NCI-H69 (cell line): ENCODE measurements at places on chromosomes 5 and 9.
A peak's percentile ranks its signal among the peaks of the same experiment; 100 is the strongest.

- peak; percentile 97 for DNase-seq
Observed at GRCh38 chr5:154078272-154078671, 39.5 kb downstream of the MFAP3 start.

GRCh38 chr9:93159601-93160471 lies 24.1 kb upstream of the WNK2 start:
- DNase-seq = peak; percentile 89

DNA sequence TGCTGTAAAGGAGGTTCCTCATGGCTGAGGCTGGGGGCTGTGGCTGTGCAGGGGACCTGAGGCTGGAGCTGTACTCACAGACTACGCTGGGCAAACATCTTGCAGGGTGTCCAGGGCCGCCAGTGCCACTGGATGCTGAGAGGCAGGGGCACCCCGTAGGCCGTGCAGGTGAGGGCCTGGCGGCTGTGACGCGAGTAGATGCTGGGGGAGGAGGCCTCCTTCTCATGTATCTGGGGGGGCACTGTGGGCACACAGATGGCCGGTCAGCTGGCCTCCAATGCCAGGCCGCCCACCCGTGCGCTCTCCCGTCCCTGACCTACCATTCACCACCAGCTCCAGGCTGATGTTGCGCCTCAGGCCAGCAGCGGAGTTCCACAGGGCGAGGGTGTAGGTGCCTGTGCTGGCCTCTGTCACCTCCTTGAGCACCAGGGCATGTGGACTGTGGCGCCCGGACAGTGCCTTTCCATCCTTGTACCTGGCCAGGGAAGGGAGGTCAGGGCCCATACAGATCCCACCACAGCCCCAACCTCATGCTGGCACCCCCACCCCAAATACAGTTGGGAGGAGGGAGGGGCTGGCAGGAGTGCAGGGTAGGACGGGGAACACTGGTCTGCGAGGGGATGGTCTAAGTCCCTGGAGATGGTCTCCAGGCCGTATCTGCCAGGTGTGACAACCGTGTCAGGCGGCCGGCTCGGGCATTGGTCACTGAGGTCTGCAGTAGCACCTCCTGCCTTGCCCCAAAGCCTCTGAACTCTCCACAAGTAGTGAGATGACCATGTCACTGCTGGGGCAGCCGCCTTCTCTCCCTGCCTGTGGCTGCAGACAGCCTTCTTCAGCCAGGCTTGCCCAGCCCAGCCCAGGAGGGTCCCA lies 23.4 kb downstream of the FLT4 start:
- no peak for DNase-seq

DNA sequence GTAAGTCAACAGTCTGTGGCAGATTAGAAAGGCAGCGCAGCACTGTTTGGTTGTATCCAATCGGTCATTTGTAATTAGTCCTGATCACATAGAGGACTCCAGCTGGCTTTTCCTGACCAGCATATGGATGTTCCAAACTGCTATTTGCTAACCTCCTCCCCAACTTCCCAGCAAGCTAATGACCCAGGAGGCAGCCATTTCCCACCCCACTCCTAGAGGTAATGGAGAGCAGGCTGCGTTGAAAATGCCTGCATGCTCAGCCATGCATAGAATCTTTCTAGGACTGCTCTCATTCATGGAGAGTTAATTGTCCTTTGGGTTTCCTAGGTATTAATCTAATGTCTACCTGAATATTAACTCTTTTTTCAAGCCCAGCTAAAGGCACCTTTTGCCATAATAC lies 850.6 kb upstream of the WWC1 start:
- DNase-seq = peak; percentile 6

- DNase-seq = no peak
Observed at GRCh38 chr5:137916923-137917322, 27.7 kb downstream of the PKD2L2 start.

GRCh38 chr5:170070556-170071412 lies 34.9 kb upstream of the FOXI1 start:
- DNase-seq = peak; percentile 44

- DNase-seq = peak; percentile 21
Observed at GRCh38 chr9:28820741-28821140, 1247.5 kb upstream of the C9orf72 start.

DNA sequence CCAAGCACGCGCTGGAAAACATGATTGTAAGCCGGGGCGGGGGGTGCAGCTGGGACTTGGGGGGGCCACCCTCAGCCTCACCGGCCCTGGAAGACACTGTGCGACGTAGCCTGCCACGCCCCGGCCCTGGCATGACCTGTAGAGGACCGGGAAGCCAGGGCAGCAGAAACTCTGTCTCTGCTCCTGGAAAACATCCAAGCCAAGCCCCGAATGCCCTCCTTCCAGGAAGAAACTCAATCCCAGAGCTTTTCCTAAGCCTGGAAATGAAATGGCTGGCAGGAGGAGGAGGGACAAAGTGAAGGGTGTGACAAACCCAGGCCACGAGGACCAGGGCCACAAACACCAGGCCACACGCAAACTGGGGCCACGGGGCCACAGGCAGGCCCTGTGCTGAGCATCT lies 55.4 kb downstream of the KCNT1 start:
- no peak for DNase-seq

GRCh38 chr5:55620766-55621160 lies 86.0 kb upstream of the PLPP1 start:
- no peak for DNase-seq

DNA sequence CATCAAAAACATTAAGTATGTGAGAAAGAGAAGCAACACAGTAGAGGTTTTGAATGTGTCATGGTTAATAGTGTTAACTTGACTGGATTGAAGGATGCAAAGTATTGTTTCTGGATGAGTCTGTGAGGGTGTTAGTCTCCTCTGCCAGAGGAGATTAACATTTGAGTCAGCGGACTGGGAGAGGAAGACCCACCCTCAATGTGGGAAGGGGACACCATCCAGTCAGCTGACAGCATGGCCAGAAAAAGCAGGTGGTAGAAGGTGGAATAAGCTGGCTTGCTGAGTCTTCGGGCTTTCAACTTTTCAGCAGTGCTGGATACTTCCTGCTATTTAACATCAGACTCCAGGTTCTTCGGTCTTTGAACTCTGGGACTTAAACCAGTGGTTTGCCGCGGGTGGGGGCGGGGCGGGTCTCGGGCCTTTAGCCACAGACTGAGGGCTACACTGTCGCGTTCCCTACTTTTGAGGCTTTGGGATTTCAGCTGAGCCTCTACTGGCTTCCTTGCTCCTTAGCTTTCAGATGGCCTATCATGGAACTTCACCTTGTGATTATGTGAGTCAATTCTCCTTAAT lies 309.9 kb upstream of the ST8SIA4 start:
- no peak for DNase-seq

DNA sequence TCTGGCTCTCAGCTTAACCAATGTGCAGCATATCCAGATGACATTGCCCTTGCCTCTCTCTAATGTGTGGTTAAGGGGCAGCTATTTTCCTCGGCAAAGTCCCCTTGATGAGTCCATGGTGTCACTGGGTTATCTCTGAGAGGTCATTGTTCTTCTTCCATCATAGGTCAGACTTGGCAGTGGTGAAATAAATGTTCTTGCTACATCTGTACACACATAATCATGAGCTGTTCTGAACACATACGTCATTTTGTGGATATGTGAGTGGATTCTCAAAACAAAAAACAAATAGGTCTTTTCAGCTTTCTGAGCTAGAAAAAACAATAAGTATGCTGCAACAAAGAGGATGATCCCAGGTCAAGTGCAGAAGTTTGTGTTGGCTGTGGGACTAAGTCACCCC lies 134.7 kb upstream of the PTPN3 start:
- DNase-seq = no peak

GRCh38 chr9:81636255-81636599 lies 53.1 kb downstream of the TLE1 start:
- DNase-seq = peak; percentile 91

- peak; percentile 78 for DNase-seq
Observed at GRCh38 chr9:78714576-78714975, 417.7 kb downstream of the PSAT1 start.

DNA sequence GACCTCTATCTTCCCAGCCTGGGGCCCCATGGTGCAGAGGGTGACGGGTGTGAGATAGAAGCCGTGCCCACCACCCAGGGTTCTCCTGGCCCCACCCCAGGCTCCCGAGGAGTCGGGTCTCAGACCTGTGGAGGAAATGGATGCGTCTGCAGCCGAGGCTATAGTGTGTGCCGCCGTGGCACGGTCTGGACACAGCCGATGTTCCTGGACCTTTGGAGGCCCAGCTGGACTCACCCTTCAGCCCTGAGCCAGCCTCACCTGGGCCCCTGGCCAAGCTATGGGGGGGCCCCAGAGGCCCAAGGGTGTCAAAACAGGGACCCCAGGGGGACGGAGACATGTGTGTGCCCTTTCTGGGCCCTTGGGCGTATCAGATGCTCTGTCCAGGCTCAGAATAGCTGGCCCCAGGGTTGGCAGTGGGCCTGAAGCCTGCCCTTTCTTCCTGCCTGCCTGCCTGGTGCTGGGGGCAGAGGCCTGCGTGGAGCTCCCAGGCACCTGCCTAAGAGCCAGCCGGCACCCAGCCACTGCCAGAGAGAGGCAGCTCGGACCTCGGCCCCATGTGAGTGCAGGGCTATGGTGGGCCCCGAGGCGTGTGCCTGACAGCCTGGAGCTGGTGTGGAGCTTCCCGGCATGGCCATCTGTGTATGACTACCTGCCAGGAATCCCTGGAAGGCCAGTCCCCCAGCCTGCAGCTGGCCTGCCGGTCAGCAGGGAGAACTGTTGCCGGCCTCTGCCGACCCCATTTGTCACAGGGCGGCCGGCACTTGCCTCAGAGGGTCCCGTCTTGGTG lies 41.8 kb downstream of the KCNT1 start:
- no peak for DNase-seq

- DNase-seq = peak; percentile 38
Observed at GRCh38 chr9:125407432-125407973, 145.9 kb downstream of the GAPVD1 start.

- DNase-seq = no peak
Observed at GRCh38 chr5:91177639-91178038, 205.5 kb downstream of the ARRDC3 start.

DNA sequence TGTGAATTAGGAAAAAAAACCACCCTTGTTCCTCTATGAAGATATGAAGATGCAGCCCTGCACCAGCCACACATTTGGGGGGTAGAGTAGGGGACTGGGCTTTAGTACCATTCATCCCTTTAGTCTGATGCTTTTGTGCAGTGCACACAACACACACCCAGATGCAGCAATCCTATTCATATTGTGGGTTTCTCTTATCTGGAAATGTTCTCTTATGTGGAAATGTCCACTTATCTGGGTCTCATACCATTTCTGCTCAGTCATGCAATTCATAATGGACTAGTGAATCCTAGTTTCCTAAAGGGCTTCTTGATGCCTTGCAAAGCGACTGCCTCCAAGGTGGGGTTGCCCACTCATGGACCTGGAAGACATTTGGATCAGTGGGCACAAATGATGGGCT lies 47.8 kb downstream of the C9orf152 start:
- DNase-seq = no peak

DNA sequence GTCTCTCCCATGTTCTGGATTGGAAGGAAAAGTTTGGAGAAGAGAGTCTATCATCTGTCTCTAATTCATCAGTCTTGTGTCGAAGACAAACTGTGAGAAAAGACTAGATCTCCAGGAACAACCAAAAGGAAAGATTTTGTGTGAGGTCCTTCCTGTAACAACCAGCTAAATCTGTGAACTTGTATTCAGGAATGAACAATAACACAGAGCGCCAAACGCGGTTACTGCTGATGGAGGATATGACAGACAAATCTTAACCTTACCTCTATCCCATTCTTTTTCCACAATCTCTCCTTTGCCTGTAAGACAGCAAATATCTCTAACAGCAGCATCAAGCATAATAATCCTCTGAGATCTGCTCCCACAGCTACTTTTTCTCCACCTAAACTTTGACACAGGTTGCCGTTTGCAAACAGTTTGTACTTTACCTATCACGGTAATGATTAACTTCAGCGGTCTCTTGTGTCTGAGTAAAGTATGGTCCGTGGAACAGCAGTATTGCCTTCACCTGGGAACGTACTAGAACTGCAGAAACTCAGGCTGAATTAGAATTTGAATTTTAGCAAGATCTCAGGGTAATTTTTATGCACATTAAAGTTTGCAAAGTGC lies 387.6 kb downstream of the ELAVL2 start:
- DNase-seq = no peak

DNA sequence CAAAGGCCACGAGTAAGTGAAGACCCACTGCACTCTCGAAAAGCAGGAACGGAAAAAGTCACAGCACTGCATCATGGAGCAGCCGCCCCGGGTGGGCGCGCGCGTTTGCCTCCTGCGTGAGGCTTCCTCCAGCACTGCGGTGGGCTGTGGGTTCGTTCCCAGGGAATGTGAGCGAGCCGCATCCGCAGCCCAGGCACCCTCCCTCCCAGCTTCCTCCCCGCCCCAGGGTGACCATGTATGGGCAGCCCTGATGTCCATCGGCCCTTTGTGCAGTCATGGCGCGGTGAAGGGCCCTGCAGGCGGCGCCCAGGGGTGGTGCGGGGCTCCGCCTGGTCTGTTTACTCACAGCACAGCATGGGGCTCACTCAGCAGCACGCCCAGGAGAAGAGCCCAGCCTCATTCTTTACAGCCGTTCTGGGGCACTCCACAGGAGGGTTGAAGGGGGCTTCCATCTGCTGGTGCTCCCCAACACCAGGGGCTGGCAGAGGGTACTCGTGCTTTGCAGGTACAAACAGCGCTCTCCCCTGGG lies 32.7 kb downstream of the KCNT1 start:
- DNase-seq = no peak

- DNase-seq = no peak
Observed at GRCh38 chr9:20651939-20652338, 29.6 kb upstream of the MLLT3 start.

DNA sequence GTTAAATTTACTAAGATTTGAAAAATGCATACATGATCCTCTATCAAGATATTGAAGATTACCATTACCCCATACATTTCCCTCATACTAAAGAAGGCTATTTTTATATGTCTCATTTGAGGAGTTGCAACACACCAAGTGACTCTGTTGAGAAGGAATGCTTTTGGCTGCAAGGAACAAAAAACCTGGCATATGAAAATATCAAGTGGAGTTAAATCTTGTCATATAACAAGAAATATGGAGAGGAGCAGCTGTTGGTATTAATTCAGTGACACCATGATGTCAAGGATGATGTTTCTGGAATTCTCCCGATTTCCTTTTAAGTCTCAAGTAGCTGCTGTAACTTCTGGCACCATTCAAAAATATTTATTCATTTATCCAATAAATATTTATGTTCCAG lies 193.8 kb downstream of the CSNK1G3 start:
- no peak for DNase-seq

GRCh38 chr9:134099123-134099761 lies 31.4 kb upstream of the BRD3 start:
- DNase-seq = peak; percentile 67

DNA sequence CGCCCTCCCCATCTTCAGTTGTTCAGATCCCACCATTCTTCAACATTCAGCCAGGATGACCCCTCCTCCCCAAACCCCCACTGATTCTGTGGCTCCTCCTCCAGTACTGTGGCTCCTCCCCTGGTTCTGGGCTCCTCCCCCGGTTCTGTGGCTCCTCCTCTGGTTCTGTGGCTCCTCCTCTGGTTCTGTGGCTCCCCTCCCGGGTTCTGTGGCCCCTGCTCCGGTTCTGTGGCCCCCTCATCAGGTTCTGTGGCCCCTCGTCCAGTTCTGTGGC lies 32.8 kb downstream of the C5orf15 start:
- no peak for DNase-seq

GRCh38 chr5:76022611-76023010 lies 60.6 kb upstream of the SV2C start:
- no peak for DNase-seq

- DNase-seq = peak; percentile 97
Observed at GRCh38 chr9:12775679-12776512, 1.1 kb downstream of the LURAP1L start.
